ENCODE measurements at places on chromosomes 4 and X. TPM values are rescaled to one million over a fixed set of nuclear protein-coding genes. Genes with fewer than 3 reads are reported as not detected.

Gene FAM9B
- not detected for total RNA-seq

Gene CRMP1
- total RNA-seq = not detected

Gene NEXMIF
- not detected for total RNA-seq

Gene EMCN
- not detected for total RNA-seq

Gene PHEX
- not detected for total RNA-seq

Gene ART3
- total RNA-seq = not detected

Gene CNGA2
- total RNA-seq = not detected

Gene ASB11
- not detected for total RNA-seq

Gene SYNPO2
- 0.15 TPM for total RNA-seq

Gene GRID2
- total RNA-seq = not detected

Gene SNX12
- total RNA-seq = 28.7 TPM

Gene CABS1
- not detected for total RNA-seq

Gene CT47B1
- not detected for total RNA-seq

Gene RTL3
- not detected for total RNA-seq

Gene CT45A3
- not detected for total RNA-seq

Gene GDPD2
- not detected for total RNA-seq

Gene SOX3
- total RNA-seq = not detected

Gene CD38
- total RNA-seq = 214 TPM

Gene S100P
- not detected for total RNA-seq

Gene SERTM2
- not detected for total RNA-seq

Gene RENBP
- 6.2 TPM for total RNA-seq

Gene FOXR2
- total RNA-seq = not detected

Gene APLN
- total RNA-seq = not detected

Gene ARL9
- 0.76 TPM for total RNA-seq

Gene CDKL5
- total RNA-seq = 2.0 TPM

Measured in OCI-LY7 (cell line).